ENCODE measurements at places on chromosomes 12 and 14. TPM values are rescaled to one million over a fixed set of nuclear protein-coding genes. Genes with fewer than 3 reads are reported as not detected.

Gene PIWIL1
- total RNA-seq = not detected

DNA sequence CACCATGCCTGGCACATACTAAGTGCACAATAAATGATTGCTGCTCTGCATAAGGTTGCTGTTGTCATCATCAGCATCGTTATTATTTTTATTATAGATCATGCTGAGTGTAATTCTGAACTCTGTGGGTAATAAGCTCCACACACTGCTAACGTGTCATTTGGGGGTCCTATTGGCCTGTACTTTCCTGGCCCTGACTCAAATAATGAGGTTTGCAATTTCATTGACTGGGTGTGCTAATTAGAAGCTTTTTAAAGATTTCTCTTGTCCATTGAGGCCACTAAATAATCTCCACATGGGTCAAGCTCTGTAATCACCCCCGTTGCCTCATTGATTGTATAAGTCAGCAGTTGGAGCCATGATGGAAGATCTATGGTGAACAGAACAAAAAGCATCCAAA, 320.8 kb upstream of the TMPO start:
- no peak overlapping the region for H3K27ac ChIP-seq
- H3K27me3 ChIP-seq = peaks cover 2% of the 10 kb centered on the region
- no peaks in the 10 kb centered on the region for H3K4me1 ChIP-seq
- no peak for DNase-seq

- no peak overlapping the region for H3K4me3 ChIP-seq
- H3K27me3 ChIP-seq = no peaks in the 10 kb centered on the region
- no peaks in the 10 kb centered on the region for H3K36me3 ChIP-seq
- H3K27ac ChIP-seq = no peak overlapping the region
- DNase-seq = no peak
- H3K4me1 ChIP-seq = peaks cover 6% of the 10 kb centered on the region
Observed at GRCh38 chr14:59317798-59318505, 129.5 kb downstream of the DAAM1 start.

Gene RIMBP2
- not detected for total RNA-seq

DNA sequence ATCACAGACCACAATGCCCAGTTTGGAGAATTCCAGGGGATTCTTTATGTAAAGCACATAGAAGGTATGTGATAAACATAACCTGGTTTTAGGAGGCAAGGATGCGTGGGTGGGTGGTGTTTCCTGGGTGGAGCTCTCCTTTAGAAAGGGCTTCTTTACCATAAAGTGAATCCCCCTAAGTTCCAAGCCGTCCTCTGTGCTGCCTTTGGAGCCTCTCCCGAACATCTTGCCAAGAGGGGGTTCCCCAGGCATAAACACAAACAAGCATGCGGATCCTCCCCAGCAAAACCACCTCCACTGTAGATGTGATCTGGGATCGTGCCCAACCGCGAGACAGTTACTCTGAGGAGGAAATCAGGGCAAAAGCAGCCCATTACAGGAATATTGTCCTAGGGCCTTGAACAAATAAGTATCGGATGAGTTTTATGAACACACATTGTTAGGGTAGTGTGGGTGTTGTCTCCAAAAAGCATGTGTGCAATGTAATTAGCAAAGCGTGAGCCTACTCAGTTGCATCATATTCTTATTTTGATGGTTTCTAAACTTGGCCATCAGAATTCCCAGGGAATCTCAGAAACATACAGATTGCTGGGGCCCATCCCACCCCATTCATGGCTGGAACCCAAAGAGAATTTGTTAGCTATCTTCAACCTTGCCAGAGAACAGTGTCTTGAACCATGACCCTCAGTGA, 48.8 kb upstream of the CORO1C start:
- no peak overlapping the region for H3K27ac ChIP-seq
- H3K27me3 ChIP-seq = no peaks in the 10 kb centered on the region
- H3K4me3 ChIP-seq = no peak overlapping the region
- peak; percentile 10 for DNase-seq
- H3K36me3 ChIP-seq = no peaks in the 10 kb centered on the region

- DNase-seq = no peak
- no peaks in the 10 kb centered on the region for H3K27me3 ChIP-seq
- H3K4me3 ChIP-seq = no peak overlapping the region
- no peak overlapping the region for H3K27ac ChIP-seq
- H3K4me1 ChIP-seq = no peaks in the 10 kb centered on the region
- H3K36me3 ChIP-seq = peaks cover 15% of the 10 kb centered on the region
Observed at GRCh38 chr12:83008703-83009102, 322.0 kb downstream of the TMTC2 start.

Gene TBC1D30
- total RNA-seq = 1.1 TPM

DNA sequence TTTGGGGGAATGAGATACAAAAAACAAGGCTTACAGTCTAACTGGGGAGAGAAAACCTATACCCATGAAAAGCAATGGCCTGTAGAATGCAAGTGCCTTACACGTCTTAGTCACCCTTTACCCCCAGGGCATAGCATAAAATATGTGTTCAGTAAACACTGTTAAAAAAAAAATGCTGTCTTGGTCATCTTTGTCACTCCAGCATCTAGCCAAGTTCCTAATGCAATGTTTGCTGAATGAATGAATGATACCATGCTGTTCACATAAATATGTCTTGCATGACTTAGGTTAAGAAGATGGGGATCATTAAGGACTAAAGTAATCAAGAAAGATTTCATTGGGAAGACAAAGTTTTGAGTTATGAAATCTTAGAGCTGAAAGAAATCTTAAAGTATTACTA, 38.5 kb downstream of the PPP2R5E start:
- DNase-seq = no peak
- H3K36me3 ChIP-seq = no peaks in the 10 kb centered on the region
- H3K27ac ChIP-seq = no peak overlapping the region
- no peak overlapping the region for H3K4me3 ChIP-seq
- H3K4me1 ChIP-seq = peaks cover 33% of the 10 kb centered on the region

DNA sequence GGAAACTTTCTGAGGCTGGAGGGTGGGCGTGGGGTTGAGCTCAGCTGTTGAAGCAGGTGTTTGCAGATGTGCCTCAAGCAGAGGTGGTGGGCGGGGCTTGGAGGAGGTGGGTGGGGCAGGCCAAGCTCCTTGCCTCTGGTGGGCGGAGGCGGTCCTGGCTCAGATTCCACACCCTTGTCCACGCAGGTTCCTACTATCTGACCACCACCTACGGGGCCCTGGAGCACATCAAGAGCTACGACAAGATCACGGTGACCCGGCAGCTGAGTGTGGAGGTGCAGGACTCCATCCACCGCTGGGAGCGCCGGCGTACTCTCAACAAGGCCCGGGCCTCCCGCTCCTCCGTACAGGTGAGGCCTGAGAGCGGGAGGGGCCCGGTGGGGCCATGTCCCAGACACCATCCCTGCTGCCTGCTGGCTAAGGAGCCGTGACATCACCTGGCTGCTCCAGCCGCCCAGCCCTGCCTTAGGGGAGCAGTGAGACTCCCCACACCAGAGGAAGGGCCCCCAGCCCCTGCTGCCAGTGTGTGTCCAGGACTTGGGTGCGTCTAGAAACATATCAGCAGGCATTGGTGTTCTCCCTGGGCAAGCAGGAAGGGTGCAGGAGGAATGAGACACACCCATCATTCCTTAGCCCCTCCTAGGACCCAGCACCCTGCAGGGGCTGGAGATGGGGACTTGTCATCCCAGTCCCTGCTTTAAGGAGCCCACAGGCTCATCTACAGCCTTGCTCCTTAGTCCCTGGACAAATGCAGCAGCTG, 63.4 kb downstream of the LGMN start:
- no peak overlapping the region for H3K27ac ChIP-seq
- H3K4me3 ChIP-seq = no peak overlapping the region
- H3K36me3 ChIP-seq = peaks cover 8% of the 10 kb centered on the region

DNA sequence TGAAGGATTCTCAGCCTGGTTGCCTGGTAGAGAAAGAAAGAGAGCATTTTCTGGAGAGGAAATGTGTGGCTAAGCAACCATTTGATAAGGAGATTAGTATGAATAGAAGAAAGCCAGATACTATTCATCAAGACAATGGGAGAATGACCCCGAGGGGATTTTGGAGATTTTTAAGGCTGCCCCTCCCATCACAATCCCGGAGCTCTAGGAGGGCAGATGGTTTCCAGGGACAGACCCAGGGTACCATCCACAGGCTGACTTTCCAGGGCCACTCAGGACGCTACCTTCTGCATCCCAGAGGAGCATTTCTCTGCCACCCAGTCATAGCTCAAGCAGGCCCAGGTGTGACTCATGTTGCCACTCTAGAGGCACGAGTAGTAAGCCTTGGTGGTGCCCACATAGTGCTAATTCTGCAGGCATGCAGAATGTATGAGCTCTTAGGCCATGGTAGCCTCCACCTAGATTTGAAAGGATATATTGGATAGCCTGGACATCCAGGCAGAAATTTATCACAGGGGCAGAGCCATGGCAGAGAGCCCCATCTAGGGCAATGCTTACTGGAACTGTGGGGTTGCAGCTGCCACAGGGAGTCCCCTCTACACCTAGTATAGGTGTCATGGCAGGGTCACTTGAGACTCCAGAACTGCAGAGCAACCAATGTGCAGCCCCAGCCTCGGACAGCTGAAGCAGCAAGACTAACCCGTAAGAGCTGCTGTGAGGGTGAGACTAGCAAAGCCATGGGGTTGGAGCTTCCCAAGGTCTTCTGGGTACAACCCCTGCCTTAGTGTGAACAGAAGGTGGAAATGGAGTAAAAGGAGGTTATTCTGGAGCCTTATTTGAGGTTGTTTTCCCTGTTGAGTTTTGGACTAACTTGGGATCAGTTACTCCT, 366.0 kb downstream of the ZFP36L1 start:
- H3K27ac ChIP-seq = no peak overlapping the region
- DNase-seq = no peak
- H3K36me3 ChIP-seq = peaks cover 10% of the 10 kb centered on the region

GRCh38 chr12:112299704-112300103, 82.5 kb downstream of the HECTD4 start:
- H3K27ac ChIP-seq = no peak overlapping the region
- H3K27me3 ChIP-seq = no peaks in the 10 kb centered on the region
- H3K36me3 ChIP-seq = peaks cover 5% of the 10 kb centered on the region
- H3K4me3 ChIP-seq = no peak overlapping the region
- no peak for DNase-seq

Gene MOAP1
- 30.2 TPM for total RNA-seq

DNA sequence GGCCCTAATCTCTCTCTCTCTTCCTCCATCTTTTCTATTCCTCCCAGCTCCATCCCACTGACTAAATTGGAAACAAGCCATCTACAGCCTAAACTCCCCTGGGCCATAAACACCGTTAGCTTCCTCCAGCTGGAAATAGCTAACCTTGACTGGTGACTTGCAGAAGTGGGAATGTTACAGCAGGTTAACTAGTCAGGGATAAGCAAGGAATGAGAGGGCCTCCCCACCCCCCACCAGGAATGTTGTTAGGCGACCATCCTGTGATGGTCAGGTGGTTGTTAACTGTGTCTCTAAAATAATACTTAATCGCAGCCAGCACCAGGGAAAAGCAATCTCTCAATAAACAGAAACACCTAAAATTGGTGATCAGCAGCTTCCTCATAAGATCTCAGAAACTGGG, 40.8 kb downstream of the MIS18BP1 start:
- H3K27ac ChIP-seq = no peak overlapping the region
- no peak for DNase-seq
- peaks cover 10% of the 10 kb centered on the region for H3K36me3 ChIP-seq
- no peak overlapping the region for H3K4me3 ChIP-seq

Gene ITGB7
- 53.0 TPM for total RNA-seq

- H3K36me3 ChIP-seq = no peaks in the 10 kb centered on the region
- no peaks in the 10 kb centered on the region for H3K4me1 ChIP-seq
- DNase-seq = no peak
- H3K27me3 ChIP-seq = no peaks in the 10 kb centered on the region
- H3K4me3 ChIP-seq = no peak overlapping the region
Observed at GRCh38 chr14:79417961-79418360, 793.3 kb downstream of the DIO2 start.

Gene MUCL1
- total RNA-seq = 11.3 TPM

Gene AQP5
- total RNA-seq = not detected

DNA sequence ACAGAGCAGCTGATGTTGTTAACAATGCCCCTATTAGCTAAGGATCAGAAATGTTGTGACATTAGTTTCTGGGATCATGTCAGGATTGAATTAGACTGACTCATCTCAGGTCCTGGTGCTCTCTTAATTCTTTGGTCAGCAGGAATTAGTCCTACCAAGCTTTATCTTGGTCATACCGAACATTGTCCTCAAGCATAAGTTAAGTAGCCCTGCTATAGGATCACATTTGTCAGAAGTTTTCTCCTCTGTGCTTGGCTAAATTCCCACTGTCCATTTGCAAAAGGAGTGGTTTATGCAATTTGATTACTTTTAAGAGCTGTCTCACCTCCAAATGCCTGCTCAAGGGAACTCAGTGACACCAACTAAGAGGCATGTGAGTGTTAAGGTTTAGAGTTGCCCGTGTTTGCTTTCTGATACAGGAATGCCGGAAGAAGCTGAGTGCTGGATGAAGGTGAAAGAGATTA, 48.4 kb upstream of the IFNG-AS1 start:
- no peak overlapping the region for H3K27ac ChIP-seq
- no peak overlapping the region for H3K4me3 ChIP-seq
- DNase-seq = no peak
- H3K36me3 ChIP-seq = no peaks in the 10 kb centered on the region

- H3K4me3 ChIP-seq = no peak overlapping the region
- H3K36me3 ChIP-seq = no peaks in the 10 kb centered on the region
- H3K27me3 ChIP-seq = no peaks in the 10 kb centered on the region
- H3K4me1 ChIP-seq = no peaks in the 10 kb centered on the region
- no peak overlapping the region for H3K27ac ChIP-seq
Observed at GRCh38 chr14:49050822-49051221, 535.4 kb downstream of the RPS29 start.

GRCh38 chr12:121918679-121919038, 267 bp downstream of the CFAP251 start:
- H3K4me1 ChIP-seq = peaks cover 19% of the 10 kb centered on the region
- H3K27ac ChIP-seq = no peak overlapping the region
- peak overlapping the region; percentile 81 for H3K4me3 ChIP-seq
- no peak for DNase-seq
- H3K36me3 ChIP-seq = peaks cover 9% of the 10 kb centered on the region

GRCh38 chr12:102873077-102873476, 44.0 kb downstream of the PAH start:
- no peak overlapping the region for H3K27ac ChIP-seq
- no peaks in the 10 kb centered on the region for H3K36me3 ChIP-seq
- no peaks in the 10 kb centered on the region for H3K4me1 ChIP-seq
- H3K27me3 ChIP-seq = peaks cover 7% of the 10 kb centered on the region

- no peaks in the 10 kb centered on the region for H3K36me3 ChIP-seq
- no peak for DNase-seq
- H3K27me3 ChIP-seq = no peaks in the 10 kb centered on the region
- no peak overlapping the region for H3K27ac ChIP-seq
- no peak overlapping the region for H3K4me3 ChIP-seq
- H3K4me1 ChIP-seq = peaks cover 37% of the 10 kb centered on the region
Observed at GRCh38 chr12:68335462-68335861, 3.3 kb upstream of the MDM1 start.

Measured in natural killer cell treated with Interleukin-12 subunit alpha and Interleukin-12 subunit beta and Interleukin-15 and Interleukin-18, amount 100 ng/mL, for 72 hours (primary cell).